ENCODE measurements at places on chromosomes 5 and 9.

DNA sequence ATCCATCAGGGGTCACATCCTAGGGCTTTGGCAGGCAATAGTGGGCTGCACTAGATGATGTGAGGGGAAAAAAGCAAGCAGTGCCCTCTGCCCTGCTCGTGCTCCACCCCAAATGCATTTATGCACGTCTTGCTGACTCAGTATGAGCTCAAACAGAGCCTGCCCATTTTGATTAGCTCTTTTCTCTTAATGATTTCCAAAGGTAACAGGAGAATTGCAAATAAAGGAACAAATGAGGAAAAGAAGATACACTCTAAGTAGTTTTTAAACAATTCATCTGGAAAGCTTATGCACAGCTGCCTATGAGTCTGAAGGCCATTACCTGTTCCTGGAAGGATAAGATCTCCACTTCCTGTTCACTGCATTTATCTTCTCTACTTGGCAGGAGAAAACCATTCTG is 364.2 kb downstream of the TMEM232 start:
- DNase-seq, result peak; percentile 27

- DNase-seq, result no peak
Measured at GRCh38 chr5:117701062-117701461, 1126.4 kb upstream of the SEMA6A start.

- DNase-seq, result no peak
Measured at GRCh38 chr5:94807985-94808384, 189.5 kb downstream of the SLF1 start.

GRCh38 chr5:172868924-172869591 is 35.0 kb downstream of the ERGIC1 start:
- DNase-seq, result peak; percentile 98

DNA sequence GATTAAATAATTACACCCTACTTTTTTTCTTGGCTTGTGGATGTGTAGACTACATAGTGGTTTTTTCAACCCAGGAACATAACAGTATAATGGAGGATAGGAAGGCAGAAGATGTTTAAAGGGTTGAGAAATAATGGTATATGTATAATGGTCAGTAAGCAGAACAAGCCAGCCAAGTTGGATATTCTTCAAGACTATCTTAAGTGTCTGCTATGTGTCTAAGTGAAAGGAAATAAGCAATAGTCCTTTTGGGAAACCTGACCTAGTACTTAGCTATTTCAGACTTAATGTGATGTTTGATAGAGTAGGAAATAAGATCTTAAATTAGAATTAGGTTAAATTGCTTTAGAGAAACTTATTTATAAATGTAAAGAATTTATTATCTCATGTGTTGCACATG is 85.7 kb downstream of the PTPDC1 start:
- DNase-seq, result no peak

DNA sequence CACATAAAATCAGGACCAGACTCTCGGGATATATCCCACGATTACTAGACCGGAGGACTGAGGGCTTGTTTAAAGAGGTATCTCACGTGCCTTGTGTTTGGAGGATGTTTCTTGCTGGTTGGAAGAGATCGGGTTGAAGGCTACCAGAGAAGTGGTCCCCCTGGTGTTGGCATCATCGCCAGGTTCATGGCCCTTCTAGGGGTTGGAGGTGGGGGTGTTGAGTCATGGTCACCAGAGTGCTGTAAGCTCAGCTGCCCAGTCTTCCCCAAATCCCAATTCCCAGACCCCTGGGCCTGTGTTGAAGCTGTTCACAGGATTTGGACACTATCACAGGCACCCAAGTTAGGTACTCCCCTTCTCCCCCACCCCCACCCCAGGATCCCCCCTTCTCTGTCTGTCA is 29.1 kb upstream of the PRDM12 start:
- no peak for DNase-seq

DNA sequence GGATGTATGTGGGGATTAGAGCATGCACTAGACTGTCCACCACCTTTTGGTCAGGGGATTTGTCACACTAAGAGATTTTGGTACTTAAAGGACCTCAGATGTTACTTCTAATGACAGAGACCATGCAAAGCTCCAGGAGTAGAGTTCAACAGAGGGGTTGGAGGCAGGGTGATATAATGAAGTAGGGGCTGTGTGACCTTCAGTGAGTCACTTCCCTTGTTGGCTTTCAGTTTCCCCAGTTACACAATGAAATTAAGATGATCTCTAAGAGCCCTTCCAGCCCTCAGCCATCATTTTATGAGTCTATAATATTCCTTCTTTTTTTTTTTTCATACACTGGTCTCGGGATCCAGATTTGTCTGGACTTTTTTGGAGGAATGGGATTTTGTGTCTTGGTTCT is 26.8 kb downstream of the GLRA1 start:
- DNase-seq, result no peak

DNA sequence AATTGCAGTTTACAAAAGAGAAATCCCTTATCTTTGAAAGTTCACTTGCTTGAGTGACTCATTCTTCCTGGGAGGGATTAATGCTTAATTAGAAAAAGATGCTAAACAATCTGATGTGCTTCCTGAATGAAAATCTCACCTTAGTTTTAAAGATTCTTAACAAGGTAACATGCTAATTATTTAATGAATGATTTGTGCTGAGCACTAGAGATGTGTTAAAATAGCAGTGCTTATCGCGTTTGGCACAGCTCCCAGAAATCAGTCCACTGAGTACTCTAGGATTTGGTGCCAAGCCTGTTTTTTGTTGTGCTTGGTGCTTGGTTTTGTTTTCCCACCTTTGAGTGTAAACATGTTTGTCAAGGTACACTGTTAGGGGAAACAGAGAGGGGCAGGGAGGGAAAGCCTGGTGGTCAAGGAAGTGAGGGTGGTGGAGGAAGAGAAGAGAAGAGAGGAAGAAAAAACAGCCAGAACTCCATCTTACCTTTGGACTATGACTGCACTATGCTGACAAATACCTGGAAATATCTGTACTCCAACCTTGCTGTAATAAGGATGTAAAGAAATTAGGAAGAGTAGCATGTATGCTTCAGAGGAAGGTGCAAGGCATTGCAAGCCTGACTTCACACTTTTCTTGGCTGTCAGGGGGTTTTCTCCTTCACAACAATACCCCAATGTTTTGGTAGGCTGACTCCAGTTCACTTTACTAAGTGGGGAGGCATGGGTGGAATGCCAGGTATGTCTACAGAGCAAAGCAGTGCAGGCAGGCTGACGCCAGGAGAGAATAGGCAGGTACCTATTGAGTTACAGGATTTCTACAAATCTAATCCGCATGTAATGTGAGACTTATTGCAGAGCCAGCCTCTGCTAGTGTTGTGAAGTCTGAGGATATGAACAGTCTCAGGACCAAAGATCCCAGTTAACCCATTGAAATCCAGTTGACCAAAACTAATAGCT is 157.2 kb upstream of the ISL1 start:
- DNase-seq, result peak; percentile 53

DNA sequence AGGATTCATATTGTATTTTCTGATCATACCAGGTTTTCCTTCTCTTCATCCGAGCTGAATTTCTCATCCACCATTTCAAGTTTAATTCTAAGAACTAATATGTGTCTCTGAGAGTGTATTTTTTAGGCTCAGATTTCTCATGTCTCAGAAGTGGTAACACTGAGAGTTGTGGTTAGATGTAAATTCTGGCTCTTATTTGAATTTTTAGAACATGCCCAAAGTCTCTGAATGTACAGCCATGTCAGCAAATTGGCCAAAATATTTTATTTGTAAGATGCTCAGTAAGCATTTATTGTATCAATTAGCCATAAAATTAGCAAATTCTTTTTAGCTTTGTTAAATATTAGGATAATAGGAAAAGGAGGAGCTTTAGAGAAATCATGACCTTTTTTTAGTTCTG is 16.6 kb downstream of the SV2C start:
- no peak for DNase-seq

GRCh38 chr9:90251316-90251715 is 391.3 kb downstream of the DIRAS2 start:
- no peak for DNase-seq

GRCh38 chr5:51494821-51495220 is 111.6 kb downstream of the ISL1 start:
- no peak for DNase-seq

DNA sequence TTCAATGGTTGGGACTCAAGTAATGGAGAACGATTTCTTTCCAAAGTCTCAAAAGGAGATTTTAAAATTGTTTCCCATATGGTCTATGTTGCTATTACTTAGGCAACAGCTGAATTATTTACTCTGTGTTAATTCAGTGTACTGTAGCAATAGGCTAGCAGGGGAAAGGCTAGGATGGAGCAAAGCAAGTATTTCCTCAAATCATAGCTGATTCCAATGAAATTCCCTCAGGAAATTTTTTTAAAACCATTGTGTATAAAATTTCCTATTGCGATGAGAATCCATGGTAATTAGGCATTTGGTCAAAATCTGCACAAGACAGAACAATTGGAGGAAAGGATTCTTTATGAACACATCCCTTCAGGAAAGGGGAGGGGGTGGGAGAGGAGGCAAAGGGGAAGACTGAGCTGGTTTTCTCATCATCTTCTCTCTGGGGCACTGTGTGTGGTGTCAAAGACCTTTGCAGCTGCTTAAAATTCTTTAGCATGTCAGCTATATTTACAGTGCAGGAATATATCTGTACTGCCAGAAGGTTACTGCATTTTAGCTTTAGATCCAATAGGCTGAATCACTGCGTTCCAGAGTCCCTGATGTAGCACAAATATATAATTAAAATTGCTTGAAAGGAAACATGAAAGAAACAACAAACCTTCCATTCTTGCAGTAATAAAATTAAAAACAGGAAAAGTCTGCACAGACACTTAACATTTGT is 95.3 kb downstream of the ZNF608 start:
- no peak for DNase-seq

- DNase-seq, result no peak
Measured at GRCh38 chr5:149224282-149224681, 47.4 kb upstream of the AFAP1L1 start.

DNA sequence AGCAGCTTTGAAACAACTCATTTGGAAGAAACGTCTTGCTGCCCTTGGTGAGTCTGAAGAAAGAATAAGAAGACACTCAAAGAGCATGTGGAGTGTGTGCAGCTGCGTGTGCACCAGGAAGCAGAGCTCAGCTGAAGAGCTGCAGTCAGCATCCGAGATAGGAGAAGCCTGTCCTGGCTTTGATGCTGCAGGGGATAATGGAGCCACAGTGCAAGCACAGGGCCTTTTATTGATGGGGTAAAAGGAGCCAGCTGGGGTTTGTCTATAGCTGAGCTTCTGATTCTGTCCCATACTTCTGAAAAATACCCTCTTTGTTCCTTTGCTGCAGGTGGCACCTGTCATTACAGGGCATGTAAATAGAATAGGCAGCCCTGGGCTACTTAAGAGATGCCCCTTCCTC is 375.7 kb upstream of the ZNF462 start:
- no peak for DNase-seq

DNA sequence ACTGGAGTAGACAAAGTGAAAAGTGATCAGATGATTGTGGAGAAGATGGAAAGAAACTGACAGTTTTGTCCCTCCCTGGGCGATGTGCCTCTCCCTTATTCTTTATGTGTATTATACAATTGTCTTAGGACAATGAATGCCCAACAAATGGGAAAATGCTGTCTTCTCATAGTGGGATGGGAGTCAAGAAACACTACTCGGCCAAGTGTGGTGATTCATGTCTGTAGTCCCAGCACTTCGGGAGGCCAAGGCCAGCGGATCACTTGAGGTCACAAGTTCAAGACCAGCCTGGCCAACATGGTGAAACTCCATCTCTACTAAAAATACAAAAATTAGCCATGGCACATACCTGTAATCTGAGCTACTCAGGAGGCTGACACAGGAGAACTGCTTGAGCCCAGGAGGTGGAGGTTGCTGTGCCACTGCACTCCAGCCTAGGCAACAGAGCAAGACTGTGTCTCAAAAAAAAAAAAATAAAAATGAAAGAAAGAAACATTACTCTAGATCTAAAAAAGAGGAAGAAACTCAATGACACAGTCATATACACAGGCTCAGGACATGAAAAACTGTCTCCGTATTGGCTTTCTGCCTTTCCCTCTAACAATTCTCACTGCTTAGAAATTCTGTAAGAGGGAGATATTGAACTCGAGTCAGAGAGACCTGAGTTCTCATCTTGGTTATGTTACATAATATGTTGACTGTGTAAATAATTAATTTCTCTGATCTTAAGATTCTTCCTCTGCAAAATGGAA is 67.9 kb upstream of the TARS1 start:
- DNase-seq, result no peak

DNA sequence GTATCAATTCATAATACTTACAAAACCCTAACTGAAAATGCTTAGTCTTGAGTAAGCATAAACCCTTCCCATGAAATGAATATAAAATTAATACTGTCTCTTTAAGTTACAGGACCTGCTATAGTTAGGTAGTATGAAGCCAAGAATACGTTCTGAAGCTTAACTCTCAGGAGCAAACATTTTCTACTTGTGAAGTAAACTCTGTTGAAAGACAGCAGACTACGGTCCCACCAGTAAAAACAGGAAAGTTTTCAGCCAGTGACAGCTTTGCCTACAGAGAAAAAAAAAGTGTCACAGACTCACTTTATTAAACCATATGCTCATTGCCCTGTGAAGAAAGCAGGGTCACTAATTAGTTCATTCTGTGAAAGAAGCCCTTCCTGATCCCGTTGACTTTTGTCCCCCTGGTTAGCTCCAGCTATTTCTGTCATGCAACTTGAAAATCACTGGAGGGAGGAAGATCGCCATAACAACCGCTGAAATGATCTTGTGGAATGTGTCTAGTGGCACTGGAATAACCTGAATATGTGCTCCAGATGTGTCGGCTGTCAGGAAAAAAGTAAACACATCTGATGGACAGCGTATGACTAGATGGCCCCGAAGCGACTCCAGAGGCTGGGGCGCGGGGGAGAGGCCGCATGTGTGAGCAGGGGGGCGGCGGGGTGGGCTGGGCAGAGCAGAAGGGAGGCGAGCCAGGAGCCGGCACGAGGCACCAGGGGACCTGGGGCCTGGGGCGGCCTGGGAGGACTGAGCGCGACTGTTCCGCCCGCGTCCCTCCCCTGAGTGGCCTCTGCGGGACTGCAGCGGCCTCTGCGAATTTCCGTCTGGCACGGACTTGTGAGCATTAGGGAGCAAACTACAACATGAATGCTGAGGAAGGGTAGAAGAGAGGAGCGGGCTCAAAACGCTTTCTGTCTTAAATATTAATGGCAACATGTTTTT is 41.9 kb downstream of the BNC2 start:
- peak; percentile 72 for DNase-seq

- peak; percentile 76 for DNase-seq
Measured at GRCh38 chr9:2809692-2810419, 34.0 kb downstream of the PUM3 start.

GRCh38 chr9:120926397-120926928 is at the start of gene TRAF1:
TRAF1 (minus strand) TSS chr9:120926796; CDS start chr9:120926075, 721 bp downstream.
- DNase-seq, result no peak

GRCh38 chr9:111474385-111474784 is 9.8 kb downstream of the ECPAS start:
- DNase-seq, result no peak

GRCh38 chr5:151449839-151450238 is 2.4 kb downstream of the SLC36A1 start:
- no peak for DNase-seq

DNA sequence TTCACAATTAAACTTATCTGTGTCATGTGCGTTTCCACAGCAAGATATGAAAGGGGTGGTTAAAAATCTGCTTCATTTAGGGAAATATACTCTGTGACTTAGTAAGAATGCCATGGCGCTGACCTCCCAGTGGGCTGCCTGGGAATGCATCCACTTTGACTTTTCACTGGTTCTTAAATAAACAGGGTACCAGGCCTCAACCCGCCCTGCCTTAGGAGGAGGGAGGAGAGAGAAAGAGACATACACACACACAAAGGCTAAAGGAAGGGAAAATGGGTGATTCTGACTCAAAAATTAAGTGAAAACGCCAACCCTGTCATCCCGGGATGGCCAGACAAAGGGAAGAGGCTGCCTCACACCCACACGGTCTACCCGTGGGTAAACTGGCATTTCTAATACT is 122.1 kb downstream of the EBF1 start:
- DNase-seq, result no peak

GRCh38 chr5:135310328-135310989 is 88.6 kb downstream of the MACROH2A1 start:
- DNase-seq, result no peak

Measured in Caki2 (cell line).